Osteocyte (in vitro differentiated cells): ENCODE measurements at places on chromosomes 13 and 19. TPM values are rescaled to one million over a fixed set of nuclear protein-coding genes. Genes with fewer than 3 reads are reported as not detected.
A peak's percentile ranks its signal among the peaks of the same experiment; 100 is the strongest.

Gene TMEM59L
- total RNA-seq = 4.7 and 5.9 TPM in 2 replicates

Gene DENND1C
- not detected in 2 replicates for total RNA-seq

Gene ZNF121
- 24.9 and 25.4 TPM in 2 replicates for total RNA-seq

Gene SHC2
- 61.2 and 61.7 TPM in 2 replicates for total RNA-seq

Gene ZNF77
- 4.0 and 4.9 TPM in 2 replicates for total RNA-seq

Gene MCEMP1
- not detected in 2 replicates for total RNA-seq

Gene GRK1
- total RNA-seq = 0.24 TPM in 1 of 2 replicates, not detected in the other

Gene LILRB4
- total RNA-seq = not detected in 2 replicates

Gene TUBA3C
- not detected in 2 replicates for total RNA-seq

Gene IGSF23
- total RNA-seq = not detected in 2 replicates

Gene ZNF587
- 33.5 and 34.2 TPM in 2 replicates for total RNA-seq

Gene ONECUT3
- total RNA-seq = not detected in 2 replicates

Gene NLRP5
- not detected in 2 replicates for total RNA-seq

Gene TMTC4
- 20.6 and 21.0 TPM in 2 replicates for total RNA-seq

Gene IL4I1
- total RNA-seq = 0.55 TPM in 1 of 2 replicates, not detected in the other

Gene CCL25
- not detected in 2 replicates for total RNA-seq

Gene GARIN5A
- 1.8 and 2.0 TPM in 2 replicates for total RNA-seq

DNA sequence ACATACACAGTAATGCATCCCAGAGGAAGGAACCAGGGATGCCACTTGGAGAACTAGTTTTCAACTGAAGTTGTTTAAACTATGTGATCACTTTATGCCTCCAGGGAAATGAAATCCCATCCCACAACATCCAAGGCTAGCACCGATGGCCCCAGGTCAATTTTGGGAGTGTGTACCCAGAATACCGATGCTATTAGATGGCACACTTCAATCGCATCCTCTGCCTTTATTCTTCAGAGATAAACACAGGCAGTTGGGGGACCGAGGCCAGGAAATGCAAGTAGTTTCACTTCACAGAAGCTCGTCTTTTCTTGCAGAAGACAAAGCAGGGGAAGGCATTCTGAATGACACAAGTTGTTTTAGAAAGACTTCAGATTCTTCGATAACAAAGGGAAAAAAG is 13.8 kb downstream of the STK24 start:
- peak overlapping the region; percentile 79 for H3K27ac ChIP-seq
- DNase-seq = no peak
- H3K27me3 ChIP-seq = no peaks in the 10 kb centered on the region
- H3K36me3 ChIP-seq = peaks cover 14% of the 10 kb centered on the region
- H3K4me1 ChIP-seq = peaks cover 83% of the 10 kb centered on the region

DNA sequence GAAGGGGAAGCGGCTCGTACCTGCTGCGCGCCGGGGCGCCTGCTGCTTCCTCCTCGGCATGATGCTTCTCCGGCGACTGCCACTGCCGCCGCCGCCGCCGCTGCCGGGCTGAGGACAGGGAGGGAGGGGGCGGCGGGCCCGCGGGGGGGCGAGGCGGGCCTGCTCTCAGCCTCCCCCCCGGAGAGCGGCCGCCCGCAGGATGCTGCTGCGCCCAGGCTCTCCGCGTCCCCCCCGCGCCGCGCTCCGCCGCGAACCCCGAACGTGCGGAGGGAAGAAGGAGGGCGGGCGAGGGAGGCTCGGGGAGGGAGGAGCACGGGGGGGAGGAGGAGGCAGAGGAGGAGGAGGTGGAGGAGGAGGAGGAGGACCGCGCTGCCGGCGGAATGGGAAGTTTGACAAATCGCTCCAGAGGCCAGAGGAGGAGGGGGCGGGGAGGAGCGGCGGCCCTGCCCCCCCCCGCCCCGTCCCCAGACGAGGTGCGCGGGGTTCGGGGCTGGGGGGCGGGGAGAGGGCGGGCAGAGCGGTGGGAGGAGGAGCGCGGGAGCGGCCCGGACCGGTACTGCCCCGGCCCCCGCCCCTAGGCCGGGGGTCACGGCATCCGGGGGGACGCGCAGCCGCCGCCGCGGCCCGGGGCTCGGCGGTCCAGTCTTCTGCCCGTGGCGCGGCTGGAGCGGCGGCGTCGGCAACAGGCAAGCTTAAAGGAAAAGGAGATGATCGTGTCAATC is at the start of gene TSHZ3:
Gene TSHZ3, minus strand, starts transcription at position 277 of the 722 bp plus-strand sequence. Its CDS starts 217 bp downstream, at position 60.
- H3K4me3 ChIP-seq = peak within 1 kb of the TSS; percentile 87
- H3K27me3 ChIP-seq = peaks cover 30% of the 10 kb centered on the region
- peak within 1 kb of the TSS; percentile 80 for H3K27ac ChIP-seq
- H3K4me1 ChIP-seq = peaks cover 32% of the 10 kb centered on the region
- peak; percentile 88 for DNase-seq

GRCh38 chr13:113000575-113000974 is 31.6 kb downstream of the MCF2L start:
- no peak overlapping the region for H3K27ac ChIP-seq
- no peaks in the 10 kb centered on the region for H3K36me3 ChIP-seq
- H3K4me1 ChIP-seq = peaks cover 15% of the 10 kb centered on the region
- H3K27me3 ChIP-seq = peaks cover 11% of the 10 kb centered on the region
- no peak for DNase-seq

- peaks cover under 1% of the 10 kb centered on the region for H3K27me3 ChIP-seq
- H3K4me3 ChIP-seq = no peak overlapping the region
- DNase-seq = no peak
Measured at GRCh38 chr19:2969104-2969504, 8.3 kb upstream of the TLE6 start.

- no peaks in the 10 kb centered on the region for H3K4me1 ChIP-seq
- no peak overlapping the region for H3K4me3 ChIP-seq
- no peaks in the 10 kb centered on the region for H3K27me3 ChIP-seq
Measured at GRCh38 chr13:36526897-36527296, 94.6 kb downstream of the CCNA1 start.

- peaks cover 32% of the 10 kb centered on the region for H3K27me3 ChIP-seq
- H3K36me3 ChIP-seq = peaks cover 4% of the 10 kb centered on the region
- H3K27ac ChIP-seq = no peak overlapping the region
- H3K4me3 ChIP-seq = no peak overlapping the region
- DNase-seq = no peak
Measured at GRCh38 chr13:113875837-113876281, 12.0 kb upstream of the GAS6 start.

GRCh38 chr13:93422980-93423543 is 196.5 kb downstream of the GPC6 start:
- H3K27ac ChIP-seq = no peak overlapping the region
- no peak for DNase-seq
- H3K27me3 ChIP-seq = no peaks in the 10 kb centered on the region

- DNase-seq = no peak
- peaks cover 15% of the 10 kb centered on the region for H3K4me1 ChIP-seq
- H3K27ac ChIP-seq = no peak overlapping the region
- H3K4me3 ChIP-seq = no peak overlapping the region
Measured at GRCh38 chr19:34282611-34283519, 28.5 kb downstream of the GARRE1 start.

- H3K27me3 ChIP-seq = no peaks in the 10 kb centered on the region
- DNase-seq = no peak
- H3K4me3 ChIP-seq = no peak overlapping the region
- H3K4me1 ChIP-seq = peaks cover 10% of the 10 kb centered on the region
Measured at GRCh38 chr13:91359111-91359510, 11.6 kb downstream of the MIR17HG start.

GRCh38 chr13:107534548-107534947 is 680.8 kb downstream of the LIG4 start:
- DNase-seq = no peak
- H3K27me3 ChIP-seq = no peaks in the 10 kb centered on the region
- peaks cover 12% of the 10 kb centered on the region for H3K4me1 ChIP-seq
- no peak overlapping the region for H3K27ac ChIP-seq
- H3K36me3 ChIP-seq = no peaks in the 10 kb centered on the region
- H3K4me3 ChIP-seq = no peak overlapping the region

DNA sequence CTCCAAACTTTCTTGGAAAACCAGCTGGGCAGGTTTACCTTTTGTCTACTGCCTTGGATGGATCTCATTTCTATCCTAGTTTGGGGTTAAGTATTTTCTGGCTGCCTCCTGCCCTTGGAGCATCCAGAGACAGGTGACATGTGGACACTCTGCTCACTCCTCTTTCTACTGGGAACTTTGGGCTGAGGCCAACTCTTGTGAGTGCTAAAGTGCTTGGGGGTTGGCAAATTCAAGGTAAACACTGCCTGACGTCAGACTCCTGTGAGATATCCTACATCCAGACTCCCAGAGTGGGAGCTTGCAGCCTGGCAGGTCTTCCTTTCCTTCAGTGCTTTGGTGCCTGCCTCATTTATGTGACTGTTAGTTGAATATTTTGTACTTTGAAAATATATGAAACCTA is 388.1 kb downstream of the KCNRG start:
- H3K4me3 ChIP-seq = no peak overlapping the region
- H3K27ac ChIP-seq = no peak overlapping the region
- peaks cover 18% of the 10 kb centered on the region for H3K4me1 ChIP-seq
- H3K27me3 ChIP-seq = no peaks in the 10 kb centered on the region
- H3K36me3 ChIP-seq = no peaks in the 10 kb centered on the region

- H3K4me1 ChIP-seq = no peaks in the 10 kb centered on the region
- H3K36me3 ChIP-seq = no peaks in the 10 kb centered on the region
- no peaks in the 10 kb centered on the region for H3K27me3 ChIP-seq
- no peak for DNase-seq
- H3K4me3 ChIP-seq = no peak overlapping the region
Measured at GRCh38 chr13:84200971-84201370, 318.7 kb upstream of the SLITRK1 start.

DNA sequence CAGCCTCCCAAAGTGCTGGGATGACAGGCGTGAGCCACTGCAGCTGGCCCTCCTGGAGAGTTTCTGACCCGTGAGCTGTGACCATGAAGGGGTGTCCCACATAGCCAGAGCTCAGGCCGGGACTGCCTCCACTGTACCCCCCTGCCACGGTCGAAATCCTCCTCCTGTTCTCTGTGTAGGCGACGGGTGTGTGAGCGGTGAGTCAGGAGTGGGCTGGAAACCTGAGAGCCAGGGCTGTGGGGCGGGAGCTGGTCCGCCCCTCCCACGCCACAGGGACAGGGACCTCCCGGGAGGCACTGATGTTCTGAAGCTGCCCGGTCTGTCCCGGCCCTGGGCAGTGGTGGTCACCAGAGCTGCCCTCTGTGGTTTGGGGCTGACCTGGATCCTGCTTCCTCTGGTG is 3.9 kb downstream of the WDR18 start:
- H3K27ac ChIP-seq = no peak overlapping the region
- no peak overlapping the region for H3K4me3 ChIP-seq
- peaks cover 19% of the 10 kb centered on the region for H3K4me1 ChIP-seq
- no peaks in the 10 kb centered on the region for H3K27me3 ChIP-seq
- DNase-seq = no peak

GRCh38 chr13:34031610-34032009 is 213.7 kb downstream of the RFC3 start:
- H3K36me3 ChIP-seq = no peaks in the 10 kb centered on the region
- no peak overlapping the region for H3K27ac ChIP-seq
- no peaks in the 10 kb centered on the region for H3K27me3 ChIP-seq
- no peak overlapping the region for H3K4me3 ChIP-seq

GRCh38 chr19:45595814-45596213 is 6.2 kb downstream of the GPR4 start:
- no peak overlapping the region for H3K4me3 ChIP-seq
- no peaks in the 10 kb centered on the region for H3K36me3 ChIP-seq
- no peak overlapping the region for H3K27ac ChIP-seq
- H3K4me1 ChIP-seq = peaks cover 20% of the 10 kb centered on the region
- no peak for DNase-seq
- peaks cover 31% of the 10 kb centered on the region for H3K27me3 ChIP-seq

DNA sequence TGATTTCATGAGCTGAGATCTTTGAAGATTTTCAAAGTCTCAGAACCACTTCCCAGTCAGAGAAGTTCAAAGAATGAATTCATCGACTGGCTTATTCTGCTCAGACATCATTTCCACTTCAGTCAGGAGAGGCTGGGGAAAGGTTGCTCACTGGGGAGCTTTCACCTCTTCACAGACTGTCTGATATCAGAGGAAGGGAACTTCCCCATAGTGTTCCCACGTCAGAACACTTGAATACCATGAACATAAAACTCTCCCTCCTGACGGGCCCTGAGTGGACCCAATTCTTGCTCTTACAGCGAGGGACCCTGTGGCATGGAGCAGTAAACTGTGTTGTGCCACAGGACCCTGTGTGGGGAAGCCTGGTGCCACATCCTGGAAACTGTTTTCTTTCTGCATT is 492.6 kb downstream of the COG6 start:
- H3K4me1 ChIP-seq = peaks cover 20% of the 10 kb centered on the region
- no peak overlapping the region for H3K27ac ChIP-seq
- H3K27me3 ChIP-seq = peaks cover 3% of the 10 kb centered on the region
- no peak for DNase-seq

- H3K27me3 ChIP-seq = no peaks in the 10 kb centered on the region
- no peaks in the 10 kb centered on the region for H3K36me3 ChIP-seq
- H3K4me1 ChIP-seq = peaks cover 3% of the 10 kb centered on the region
- no peak overlapping the region for H3K27ac ChIP-seq
Measured at GRCh38 chr19:50301607-50301971, 27.6 kb downstream of the KCNC3 start.

GRCh38 chr13:51222686-51223559 is 725 bp downstream of the FAM124A start:
- peaks cover 39% of the 10 kb centered on the region for H3K27me3 ChIP-seq
- no peak for DNase-seq
- H3K4me1 ChIP-seq = peaks cover 11% of the 10 kb centered on the region
- no peak overlapping the region for H3K27ac ChIP-seq

- H3K27me3 ChIP-seq = no peaks in the 10 kb centered on the region
- H3K4me1 ChIP-seq = peaks cover 42% of the 10 kb centered on the region
- no peak for DNase-seq
- H3K36me3 ChIP-seq = peaks cover 8% of the 10 kb centered on the region
- H3K27ac ChIP-seq = peak overlapping the region; percentile 45
Measured at GRCh38 chr13:39405596-39406205, 197.3 kb downstream of the LHFPL6 start.

DNA sequence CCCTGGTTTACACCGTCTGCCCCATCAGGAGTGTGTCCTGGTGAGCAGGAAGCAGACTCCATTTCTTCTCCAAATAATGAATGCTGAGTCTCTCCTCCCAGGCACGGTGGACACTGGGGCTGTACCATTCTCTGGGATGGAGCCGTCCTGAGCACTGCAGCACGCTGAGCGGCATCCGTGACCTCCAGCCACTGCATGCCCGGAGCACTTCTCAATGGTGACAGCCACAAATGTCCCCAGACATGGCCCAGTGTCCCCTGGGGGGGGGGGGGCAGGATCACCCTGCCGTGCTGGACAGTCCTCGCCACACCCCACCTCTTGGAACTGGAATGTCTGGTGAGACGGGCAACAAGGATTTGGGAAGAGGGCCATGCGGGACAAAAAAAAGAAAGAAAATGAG is 37.4 kb downstream of the GNG7 start:
- no peak overlapping the region for H3K4me3 ChIP-seq
- no peaks in the 10 kb centered on the region for H3K4me1 ChIP-seq
- H3K27me3 ChIP-seq = no peaks in the 10 kb centered on the region
- H3K27ac ChIP-seq = no peak overlapping the region

DNA sequence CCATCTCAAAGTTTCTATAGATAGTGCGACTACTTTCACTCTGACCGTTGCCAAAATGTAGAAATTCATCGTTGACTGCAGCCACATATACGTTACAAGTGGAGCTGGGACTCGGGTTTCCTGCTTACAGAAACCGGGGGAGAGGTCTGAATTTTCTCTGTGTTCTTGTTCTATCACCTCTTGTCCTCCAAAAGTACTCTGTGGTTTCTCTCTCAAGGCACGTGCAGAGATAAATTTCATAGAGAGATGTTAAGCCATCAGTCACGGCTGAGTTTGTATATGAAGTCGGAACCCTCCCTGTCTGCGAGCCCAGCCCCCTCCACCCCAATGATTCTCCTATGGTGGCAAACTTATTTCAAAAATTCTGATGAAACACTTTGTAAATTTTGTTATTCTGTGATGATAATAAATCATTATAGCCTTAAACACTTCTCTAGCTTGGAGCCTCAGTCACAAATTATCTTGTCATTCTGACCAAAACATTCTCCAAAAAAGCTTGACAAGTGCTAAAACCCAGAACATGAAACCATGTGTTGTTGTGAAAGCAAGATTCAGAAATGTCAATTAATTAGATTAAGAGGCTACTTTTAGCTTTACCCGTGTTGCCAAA is 87.5 kb downstream of the TSHZ3 start:
- no peak overlapping the region for H3K4me3 ChIP-seq
- peaks cover 22% of the 10 kb centered on the region for H3K4me1 ChIP-seq
- no peaks in the 10 kb centered on the region for H3K36me3 ChIP-seq
